ENCODE measurements at places on chromosomes 3 and 15. TPM values are rescaled to one million over a fixed set of nuclear protein-coding genes. Genes with fewer than 3 reads are reported as not detected.

RPLP1 gene
- total RNA-seq = 499 TPM

IL17RB gene
- not detected for total RNA-seq

CFAP20DC gene
- 6.5 TPM for total RNA-seq

FBXW12 gene
- total RNA-seq = not detected

BBS4 gene
- total RNA-seq = 16.6 TPM

GRK7 gene
- not detected for total RNA-seq

ZNF502 gene
- total RNA-seq = 0.93 TPM

C3orf49 gene
- total RNA-seq = not detected

FBXO40 gene
- total RNA-seq = not detected

C2CD4A gene
- 0.26 TPM for total RNA-seq

SNRPA1 gene
- total RNA-seq = 51.2 TPM

HHATL gene
- not detected for total RNA-seq

GRCh38 chr3:124928333-124929202 is 6.0 kb downstream of the MUC13 start:
- DNase-seq = peak; percentile 79

DNA sequence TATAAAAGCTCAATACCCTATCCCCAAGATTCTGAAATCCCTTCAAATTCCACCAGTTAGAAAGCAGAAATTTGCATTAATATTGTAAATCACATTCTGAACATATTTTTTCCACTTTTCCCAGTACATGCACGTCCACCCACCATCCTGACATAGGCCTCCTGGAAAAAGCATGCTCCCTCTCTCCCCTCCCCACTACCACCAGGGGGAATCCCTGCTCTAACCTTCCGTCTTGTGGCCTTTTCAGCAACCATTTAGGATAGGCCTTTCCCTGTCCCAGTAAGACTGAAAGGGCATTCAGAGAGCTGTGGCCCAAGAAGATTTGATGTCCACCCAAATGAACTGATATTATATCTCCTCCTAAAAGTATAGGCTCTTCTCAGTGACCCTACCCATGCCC is 182.1 kb downstream of the ARRDC4 start:
- no peak for DNase-seq

GRCh38 chr15:60235951-60236710 is 161.7 kb downstream of the ANXA2 start:
- DNase-seq = no peak

DNA sequence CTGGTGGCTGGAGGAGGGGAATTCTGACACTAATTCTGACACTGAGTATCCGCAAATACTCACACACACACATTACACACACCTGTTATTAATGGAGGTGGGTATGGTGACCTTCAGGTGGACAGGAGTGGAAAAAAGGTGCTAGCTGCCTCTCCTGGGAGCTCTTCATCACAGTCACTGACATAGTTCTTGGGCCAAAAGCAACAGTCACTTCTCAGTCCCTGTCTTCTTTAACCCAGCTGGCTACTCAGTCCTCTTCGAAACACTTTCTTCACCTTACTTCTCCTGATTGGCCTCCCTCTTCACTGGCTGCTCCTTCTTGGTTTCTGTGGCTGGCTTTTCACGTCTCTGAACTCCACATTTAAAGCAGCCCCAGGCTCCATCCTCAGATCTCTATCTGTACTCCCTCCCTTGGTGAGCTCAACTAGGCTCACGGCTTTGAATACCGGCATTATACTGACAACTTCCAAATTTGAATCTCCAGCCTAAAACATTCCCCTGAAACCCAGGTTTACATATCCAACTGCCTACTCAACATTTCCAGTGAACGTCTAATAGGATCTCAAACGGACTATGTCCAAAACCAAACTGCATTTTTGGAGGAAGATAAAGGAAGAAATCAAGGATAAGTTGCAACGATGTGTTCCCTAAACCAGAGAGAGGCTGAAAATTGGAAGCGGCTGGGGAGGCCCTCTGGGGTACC is 53.2 kb upstream of the HEG1 start:
- DNase-seq = no peak

GRCh38 chr3:171401432-171401831 is 58.8 kb downstream of the TNIK start:
- no peak for DNase-seq

DNA sequence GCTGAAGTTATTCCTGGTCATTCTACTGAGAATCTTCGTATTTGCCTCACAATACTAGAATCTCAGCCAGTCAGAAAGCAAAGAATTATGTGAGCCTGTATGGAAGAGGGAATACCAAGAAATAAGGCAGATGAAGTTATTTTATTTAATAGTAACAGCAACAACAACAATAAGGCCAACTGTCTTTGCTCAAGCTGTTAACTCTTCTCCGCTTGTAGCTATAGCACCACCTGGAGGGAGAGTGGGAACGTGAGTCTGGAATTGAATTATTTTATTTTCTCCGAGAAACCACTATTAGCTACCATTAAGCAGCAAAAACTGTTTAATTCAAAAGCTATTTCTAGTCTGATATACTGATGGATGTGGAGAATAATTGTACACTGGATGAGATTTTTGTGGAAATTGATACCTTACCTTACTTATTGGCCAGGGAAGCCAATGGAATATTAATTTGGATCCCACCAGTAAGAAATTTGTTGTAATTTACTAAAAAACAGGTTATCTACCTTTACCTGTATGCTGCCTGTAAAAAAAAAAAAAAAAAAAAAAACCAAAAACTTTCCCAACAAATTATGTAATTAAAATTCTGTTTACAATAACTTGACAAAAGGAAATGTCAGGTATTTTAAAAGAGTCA is 50.1 kb downstream of the CALML4 start:
- peak; percentile 36 for DNase-seq

- no peak for DNase-seq
Measured at GRCh38 chr3:137205394-137206045, 247.7 kb downstream of the IL20RB start.

DNA sequence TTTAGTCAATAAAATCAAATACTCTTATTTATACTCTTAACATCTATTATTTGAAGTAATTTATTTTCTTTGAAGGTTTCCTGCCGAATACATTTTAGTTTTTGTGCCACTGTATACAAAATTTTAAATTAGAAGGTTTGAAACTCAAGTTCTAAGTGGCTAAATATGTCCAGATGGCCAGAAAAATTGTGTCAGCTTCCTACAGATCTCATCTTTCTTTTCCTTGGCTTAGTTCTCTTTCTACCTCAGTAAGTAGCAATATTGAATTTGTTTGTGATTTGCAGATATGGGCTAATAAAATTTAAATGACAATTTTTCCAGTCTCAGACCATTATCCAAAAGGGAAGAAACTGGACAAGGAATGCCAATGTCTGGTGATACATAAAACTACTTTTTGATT is 452.1 kb downstream of the ROBO2 start:
- DNase-seq = no peak

GRCh38 chr3:31103181-31103580 is 208.7 kb upstream of the GADL1 start:
- DNase-seq = no peak

- no peak for DNase-seq
Measured at GRCh38 chr3:56921573-56922453, 120.1 kb upstream of the ARHGEF3 start.

GRCh38 chr15:85751291-85752123 is 43.2 kb downstream of the KLHL25 start:
- DNase-seq = no peak

- no peak for DNase-seq
Measured at GRCh38 chr3:195208631-195209030, 62.3 kb downstream of the XXYLT1 start.

DNA sequence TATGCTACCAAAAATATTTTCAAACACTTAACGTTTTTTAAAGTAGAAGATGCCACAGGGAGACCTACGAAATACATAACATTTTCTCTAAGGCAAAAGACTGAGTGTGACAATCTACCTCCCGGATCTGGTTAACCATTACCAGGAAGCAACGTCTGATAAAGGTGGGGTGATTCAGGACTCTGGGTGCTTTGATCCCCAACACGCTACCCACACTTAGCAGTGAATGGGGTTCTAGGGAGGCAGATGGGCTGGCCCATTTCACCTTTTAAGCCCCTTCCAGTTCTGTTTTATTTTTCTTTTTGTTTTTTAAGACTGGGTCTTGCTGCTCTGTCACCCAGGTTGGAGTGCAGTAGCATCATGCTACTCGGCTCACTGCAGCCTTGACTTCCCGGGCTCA is 39.5 kb downstream of the EIF4E3 start:
- no peak for DNase-seq

DNA sequence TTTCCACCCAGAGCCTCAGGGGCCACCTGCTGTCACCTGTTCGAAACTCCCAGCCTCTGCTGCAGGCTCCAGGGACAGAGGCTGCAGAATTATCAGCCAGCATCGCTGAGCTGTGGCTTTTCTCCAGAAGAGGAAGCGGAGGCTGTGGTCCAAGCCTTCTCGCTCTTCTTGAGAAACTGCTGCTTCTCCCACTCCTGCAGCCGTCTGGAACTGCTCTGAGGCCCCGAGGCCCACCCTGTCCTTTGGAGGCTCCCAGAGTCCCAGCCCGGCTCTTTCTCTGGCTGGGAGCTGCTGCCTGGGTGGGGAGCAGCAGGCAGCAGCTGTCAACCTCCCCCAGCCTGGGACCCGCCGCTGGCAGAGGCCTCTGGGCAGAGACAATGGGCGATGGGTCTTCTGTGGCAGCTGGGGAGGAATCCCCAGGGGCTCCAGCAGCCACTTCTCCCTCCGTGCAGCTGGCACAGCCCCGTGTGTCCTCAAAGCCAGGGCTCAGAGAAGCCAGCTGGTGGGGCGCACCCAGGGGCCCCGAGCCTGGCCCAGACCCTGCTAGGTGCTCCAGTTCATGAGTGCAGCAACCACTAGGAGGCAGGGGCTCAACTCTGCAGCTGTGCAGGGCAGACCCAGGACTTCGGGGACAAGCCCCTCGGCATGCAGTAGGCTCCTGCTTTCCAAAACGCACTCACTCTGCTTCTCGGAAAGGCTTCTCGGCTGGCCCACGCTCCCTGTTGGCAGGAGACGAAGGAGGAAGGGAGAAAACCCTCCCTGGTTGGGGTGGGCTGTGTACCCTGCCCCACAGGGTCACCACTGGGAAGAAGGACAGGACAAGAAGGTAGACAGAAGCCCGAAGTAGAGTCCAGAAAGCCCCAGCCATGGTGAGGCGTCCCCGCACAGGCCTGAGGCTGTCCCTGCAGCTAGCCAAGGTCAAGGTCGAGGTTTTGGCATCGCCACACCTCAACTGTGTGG is 49.9 kb upstream of the FURIN start:
- DNase-seq = no peak

GRCh38 chr3:95154766-95155165 is 1091.9 kb downstream of the NSUN3 start:
- peak; percentile 50 for DNase-seq

DNA sequence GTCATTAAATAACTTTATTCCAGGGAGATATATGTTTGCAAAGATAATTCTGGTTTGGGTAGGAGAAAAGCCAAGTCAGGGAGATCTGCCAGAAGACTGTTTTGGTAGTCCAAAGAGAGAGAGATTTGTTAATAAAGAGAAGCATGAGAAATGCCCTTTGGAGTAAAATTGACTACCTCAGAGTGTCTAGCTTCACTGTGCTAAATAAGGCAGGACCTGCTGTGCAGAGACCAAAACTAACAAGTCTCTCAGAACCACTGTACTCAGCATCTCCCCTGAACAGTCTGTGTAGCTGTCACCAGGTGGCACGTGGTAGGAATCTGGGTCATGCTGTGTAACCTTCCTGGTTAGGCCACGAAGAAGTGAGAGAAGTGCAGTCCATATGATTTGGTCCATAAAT is 31.6 kb upstream of the SLC35G2 start:
- DNase-seq = peak; percentile 48

DNA sequence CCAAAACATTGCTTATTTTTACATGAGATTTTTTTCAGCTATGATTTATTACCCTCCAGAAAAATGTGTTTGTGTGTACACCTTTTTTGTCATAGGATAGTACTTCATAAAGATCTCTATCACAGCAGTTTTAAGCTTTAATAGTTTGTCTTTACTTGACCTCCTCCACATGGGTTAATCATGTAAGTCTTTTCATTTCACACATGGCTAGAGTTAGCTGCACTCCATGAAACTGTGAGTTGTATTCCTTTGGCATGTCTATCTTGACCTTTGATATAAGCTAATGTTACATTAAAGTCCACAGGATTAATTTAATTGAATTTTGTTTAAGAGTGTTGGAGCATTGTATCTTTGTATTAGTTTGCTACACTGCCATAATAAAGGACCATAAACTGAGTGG is 217.1 kb downstream of the OTOL1 start:
- DNase-seq = no peak

DNA sequence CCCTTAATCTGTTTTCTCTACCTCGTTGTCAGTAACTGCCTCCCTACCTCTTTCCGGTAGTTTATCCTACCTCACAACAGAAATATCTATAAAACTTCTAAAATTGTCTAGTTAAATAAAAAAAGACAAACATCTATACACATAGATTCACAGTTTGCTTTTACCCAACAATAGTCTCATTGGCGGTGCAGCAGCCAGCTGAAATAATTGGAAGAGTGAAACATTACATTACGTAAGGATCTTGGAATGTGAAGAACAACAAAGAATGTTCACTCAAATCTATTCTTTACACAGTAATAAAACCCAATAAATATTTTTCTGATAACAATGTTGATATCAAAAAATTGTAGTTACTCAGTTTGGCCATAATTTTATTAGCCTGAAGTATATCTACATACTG is 115.5 kb upstream of the ARPP21 start:
- peak; percentile 56 for DNase-seq

DNA sequence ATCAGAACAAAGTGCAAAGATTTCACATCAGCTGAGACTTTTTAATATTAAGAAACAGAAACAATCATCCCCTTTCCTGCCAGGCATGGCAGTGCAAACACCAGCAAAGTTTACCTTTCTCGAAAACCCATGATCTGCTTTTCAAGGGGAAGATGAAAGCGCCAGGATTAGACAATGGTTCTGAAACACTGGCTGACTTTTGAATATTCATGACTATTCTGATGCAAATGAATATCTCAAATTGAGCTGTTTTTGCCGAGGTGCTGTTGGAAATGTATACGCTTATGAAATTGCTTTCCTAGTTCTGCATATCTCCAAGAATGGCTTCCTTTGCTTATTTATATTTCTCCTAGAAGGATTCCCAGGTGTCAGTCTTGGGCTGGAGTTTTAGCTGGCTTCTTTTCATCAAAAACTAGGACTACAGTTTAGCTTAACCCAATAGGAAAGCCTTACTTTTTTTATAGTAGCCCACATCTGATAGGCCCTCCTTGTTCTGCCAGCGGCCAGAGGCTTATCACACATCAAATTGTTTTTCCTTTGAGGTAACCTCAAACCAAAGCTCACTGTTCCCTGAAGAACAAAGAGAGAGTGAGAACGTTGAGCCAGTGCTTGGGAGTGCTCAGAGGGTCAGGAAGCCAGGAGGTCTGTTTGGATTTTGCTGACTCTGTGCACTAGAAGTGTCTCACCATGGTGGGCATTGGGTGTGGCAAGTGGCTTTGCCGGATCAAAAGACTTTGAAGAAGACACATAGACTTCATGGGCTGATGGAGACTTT is 74.0 kb upstream of the PLCL2 start:
- no peak for DNase-seq

DNA sequence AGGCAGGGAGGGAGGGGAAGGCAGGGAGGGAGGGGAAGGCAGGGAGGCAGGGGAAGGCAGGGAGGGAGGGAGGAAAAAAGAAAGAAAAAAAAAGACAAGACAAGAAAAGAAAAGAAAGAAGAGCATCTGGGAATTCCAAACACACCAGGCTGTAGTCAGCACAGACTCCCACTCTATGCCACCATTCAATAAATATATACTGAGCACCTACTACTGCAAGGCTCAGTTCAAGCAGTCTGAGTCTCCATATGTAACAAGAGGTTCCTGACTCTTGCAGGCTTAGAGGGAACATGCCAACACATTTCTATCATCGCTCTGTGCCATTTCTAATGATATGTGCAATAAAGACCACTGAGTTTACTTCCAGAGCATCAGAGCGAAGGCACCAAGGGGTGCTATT is 47.7 kb downstream of the ANXA2 start:
- no peak for DNase-seq

Measured in A172 (cell line).